ENCODE measurements at places on chromosomes 5 and 9.

- no peak for DNase-seq
Observed at GRCh38 chr9:110180511-110181434, 27.2 kb downstream of the C9orf152 start.

GRCh38 chr5:36689225-36689624, 82.8 kb downstream of the SLC1A3 start:
- DNase-seq: peak; percentile 72

DNA sequence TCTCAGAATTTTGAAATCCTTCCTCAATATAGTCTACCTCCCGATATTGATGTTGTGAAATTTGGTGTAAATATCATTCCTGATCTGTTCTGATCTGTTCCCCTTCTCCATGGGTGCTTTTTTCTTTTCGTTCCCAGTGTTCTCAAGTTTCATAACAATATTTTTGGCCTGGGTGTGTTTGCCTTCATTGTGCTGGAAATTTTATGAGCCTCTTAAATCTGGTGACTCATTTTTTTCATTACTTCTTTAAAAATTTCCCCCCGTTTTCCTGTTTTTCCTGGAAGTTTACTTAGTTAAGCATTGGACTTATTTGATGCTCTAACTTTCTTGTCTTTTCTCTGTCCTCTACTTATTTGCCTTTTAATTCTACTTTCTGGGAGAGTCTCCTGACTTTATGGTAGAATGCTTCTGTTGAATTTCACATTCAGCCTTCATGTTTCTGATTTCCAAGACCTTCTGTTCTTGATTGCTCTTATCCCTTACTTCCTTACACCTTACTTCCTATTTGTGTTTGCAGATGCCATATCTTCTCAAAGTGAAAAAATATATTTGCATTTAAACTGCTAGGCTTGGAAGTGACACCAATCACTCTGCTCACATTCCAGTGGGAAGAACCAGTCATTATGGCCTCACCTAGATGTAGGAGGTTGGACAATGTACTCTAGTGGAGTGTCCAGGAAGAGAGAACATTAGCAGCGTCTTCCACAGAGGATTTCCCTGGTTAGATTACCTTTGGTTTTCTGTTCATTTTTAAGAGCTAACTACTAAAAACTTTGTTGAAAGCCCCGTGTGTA, 441.9 kb downstream of the ARHGEF28 start:
- DNase-seq: no peak

DNA sequence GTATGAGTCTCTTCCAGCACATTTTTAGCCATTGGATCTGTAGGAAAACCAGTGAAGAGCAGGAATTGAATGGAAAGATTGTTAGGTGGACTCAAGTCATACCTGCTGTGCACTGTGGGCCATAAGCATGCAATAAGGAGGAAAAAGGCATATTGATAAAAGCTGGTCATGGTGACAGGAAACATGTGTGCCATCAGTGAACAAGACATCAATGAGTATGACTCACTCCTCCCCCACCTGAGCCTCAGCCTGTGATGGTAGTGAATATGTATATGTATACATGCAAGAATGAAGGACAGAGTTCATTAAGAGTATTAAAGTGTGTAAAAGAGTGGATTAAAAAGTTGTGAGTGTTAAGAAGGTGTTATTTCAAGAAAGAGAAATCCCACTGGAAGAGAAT, 164.5 kb downstream of the TMEM38B start:
- DNase-seq: no peak

GRCh38 chr5:9239626-9240025, 306.2 kb downstream of the SEMA5A start:
- DNase-seq: no peak

All from GM12865 (cell line).